ENCODE measurements at places on chromosomes 12 and 14.

DNA sequence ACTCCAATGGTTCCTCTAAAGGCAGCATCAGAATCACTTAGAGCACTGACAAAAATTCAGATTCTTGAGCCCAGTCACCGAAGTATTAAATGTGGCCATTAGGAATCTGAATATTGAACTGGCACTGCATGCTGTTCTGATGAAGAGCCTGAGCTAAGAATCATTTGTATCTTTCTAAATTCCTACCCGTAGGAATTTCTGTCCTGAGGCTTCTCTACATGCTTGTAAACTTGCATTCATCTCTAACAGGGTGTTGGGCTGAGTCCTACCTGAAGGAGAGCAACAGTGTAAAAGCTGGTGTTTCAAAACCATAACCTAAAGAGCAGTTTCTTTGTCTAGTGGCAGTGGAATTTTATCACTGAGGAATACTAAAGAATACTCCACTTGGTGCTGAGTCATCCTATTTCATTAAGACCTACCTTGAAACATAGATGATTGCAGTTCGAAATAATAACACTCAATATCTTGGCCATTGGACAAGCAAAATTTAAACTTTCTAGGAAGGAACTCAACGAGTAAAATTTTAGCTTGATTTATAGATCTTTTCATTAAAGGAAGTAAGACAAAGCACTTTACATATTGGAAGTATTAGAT is 35.5 kb upstream of the C12orf75 start:
- no peak for DNase-seq

DNA sequence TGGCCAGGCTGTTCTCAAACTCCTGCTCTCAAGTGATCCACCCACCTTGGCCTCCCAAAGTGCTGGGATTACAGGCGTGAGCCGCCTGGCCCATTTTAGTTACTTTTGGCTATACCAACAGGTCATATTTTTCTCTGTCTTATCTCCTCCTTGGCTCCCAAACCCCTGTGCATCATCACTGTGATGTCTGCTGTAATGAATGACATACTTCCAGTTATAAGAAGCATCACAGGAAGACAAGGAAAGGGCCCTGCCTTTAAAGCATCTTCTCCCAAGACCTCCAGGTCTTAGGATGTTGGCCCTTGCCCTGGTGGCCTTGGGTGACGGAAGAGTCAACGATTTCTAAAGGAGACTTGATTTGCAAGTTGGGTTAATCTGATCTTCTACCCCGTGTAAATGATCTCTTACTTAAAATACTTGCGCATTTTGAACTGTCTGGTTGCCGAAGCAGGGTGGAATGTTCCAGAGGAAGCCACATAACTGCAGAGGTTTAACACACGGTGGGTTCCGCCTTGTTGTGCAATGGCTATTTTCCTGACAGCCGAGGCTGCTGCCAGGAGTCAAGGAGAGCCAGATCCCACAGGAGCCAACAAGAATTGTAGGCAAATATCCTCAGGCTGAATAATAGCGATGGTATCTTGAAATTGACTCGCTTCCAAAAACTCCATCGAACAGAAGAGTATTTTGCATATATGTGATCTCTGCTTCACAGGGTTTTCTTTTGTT is 55.7 kb upstream of the PLXNC1 start:
- no peak for DNase-seq

DNA sequence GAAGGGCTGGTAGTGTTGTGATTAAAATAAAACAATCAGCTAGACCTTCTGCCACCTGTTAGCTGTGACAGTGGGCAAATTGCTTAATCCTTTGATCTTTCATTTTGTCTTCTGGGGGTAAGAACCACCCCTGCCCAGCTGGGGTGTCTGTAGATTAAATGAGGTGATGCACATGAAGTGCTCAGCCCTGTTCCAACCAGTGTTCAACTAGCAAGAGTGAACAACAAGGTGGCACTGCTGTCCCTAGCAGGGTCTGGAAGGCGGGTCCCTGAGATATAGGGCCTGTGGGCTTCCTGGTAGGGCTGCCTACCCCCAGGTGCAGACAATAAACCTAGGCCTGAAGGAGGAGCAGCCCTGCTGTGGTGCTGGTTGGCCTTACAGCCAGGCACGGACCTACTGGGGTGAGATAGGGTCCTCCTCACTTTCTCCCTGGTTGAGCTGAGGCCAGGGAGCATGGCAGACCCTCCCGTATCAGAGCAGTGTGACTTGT is 60.6 kb downstream of the ARL6IP4 start:
- no peak for DNase-seq

GRCh38 chr12:120761519-120761934 is 35.9 kb downstream of the ACADS start:
- no peak for DNase-seq

GRCh38 chr12:56530390-56531055 is 8.9 kb downstream of the RBMS2 start:
- DNase-seq: no peak

DNA sequence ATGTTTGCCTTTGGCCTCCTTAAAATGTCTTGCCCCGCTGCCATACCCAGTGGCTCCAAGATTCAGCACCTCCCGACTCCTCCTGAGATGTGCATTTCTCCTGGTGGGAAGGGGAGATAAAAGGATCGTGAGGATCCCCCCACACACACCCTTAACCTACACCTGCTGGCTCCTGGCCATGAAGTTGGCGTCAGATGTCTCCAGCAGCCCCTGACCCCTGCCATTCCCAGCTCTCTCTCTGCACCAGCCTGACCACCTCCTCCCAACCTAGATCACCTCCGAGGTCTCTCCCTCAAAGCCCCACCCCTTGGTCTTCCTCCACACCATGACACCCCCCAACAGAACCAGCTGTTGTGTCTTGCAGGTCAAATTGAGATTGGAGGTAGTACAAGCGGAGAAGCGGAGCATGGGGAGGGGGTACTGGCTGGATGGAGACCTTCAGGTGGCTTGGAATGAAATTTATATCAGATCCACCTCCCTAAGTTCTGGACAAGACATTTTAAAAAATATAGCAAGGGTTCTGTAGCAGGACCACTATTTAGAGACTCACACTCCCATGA is 151.1 kb upstream of the FKBP4 start:
- DNase-seq: no peak

GRCh38 chr14:91466192-91466591 is 43.9 kb downstream of the PPP4R3A start:
- no peak for DNase-seq

DNA sequence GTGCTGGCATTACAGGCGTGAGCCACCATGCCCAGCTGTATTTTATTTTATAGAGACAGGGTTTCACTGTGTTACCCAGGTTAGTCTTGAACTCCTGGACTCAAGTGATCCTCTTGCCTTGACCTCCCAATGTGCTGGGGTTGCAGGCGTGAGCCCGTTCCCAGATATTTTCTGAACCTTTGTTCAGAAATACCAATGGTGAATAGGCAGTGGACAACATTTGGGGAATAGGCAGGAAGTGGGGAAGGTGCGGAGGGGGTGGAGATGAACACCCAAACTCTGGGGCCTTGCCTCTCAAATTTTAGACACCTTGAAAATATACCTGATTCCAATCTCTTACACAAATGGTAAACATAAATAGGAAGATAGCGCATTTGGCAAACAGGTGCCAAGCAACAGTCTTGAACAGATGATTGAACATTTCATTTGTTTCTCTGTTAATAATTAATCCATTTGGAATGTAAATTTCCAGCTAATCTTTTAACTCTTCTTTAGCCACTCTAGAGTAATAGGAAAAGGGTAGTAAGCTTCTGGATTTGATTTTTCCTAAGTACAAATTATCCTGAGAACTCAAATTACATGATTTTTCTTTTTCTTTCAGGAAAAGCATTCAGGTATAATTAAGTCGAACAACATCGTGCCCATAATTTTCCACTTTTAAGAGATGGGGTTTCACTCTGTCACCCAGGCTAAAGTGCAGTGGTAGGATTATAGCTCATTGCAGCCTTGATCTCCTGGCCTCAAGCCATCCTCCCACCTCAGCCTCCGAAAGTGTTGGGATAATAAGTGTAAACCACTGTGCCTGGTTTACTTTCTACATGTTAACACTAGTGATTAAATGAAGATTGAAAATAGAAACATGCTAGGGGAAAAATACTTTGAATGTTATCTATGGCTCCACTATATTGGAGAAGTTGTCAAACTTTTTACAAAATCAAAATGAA is 22.9 kb upstream of the RNF34 start:
- no peak for DNase-seq

- DNase-seq: no peak
Measured at GRCh38 chr12:76480796-76481195, 78.8 kb downstream of the OSBPL8 start.

DNA sequence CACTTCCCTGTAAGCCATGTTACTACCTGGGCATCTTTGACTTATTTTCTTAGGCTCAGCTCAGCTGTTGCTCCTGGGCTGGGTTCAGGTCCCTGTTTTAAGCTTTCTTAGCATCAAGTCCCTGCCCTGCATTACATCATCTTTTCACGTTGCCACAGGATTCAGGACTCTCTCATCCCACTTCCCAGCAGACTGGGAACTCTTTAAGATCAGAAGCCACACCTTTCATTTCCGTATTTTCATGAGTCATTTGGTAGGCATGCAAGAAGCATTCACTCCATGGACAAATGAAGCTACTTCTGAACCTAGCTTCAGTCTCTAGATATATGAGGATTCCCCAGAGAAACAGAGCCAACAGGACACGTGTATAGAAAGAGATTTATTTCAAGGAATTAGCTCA is 726.8 kb downstream of the VRK1 start:
- DNase-seq: no peak

DNA sequence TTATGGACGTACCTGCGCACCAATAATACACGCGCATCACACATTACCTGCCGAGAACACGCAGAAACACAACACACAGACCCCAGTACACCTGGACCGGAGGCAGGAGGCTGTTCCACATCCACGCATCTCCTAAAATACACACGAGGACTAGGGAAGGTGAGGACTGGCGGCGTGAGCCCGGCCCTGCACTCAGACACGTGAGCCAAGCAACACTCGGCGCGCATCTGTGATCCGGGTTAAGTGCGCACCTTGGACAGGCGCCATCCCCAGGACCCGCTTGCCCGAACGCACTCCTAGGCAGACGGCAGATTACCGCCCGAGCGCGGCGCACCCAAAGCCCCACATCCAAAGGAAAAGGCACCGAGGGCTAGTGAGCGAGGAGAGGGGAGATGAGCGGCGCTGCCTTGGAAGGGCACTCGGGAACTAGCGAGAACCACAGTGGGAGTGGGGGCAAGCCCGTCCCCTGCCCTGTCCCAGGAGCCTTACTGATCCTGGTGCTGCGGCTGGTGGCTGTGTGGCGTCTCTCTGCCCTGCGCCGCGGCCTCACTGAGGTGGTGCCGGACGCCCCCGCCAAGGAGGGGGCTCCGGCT is 417 bp downstream of the GLS2 start:
- no peak for DNase-seq

DNA sequence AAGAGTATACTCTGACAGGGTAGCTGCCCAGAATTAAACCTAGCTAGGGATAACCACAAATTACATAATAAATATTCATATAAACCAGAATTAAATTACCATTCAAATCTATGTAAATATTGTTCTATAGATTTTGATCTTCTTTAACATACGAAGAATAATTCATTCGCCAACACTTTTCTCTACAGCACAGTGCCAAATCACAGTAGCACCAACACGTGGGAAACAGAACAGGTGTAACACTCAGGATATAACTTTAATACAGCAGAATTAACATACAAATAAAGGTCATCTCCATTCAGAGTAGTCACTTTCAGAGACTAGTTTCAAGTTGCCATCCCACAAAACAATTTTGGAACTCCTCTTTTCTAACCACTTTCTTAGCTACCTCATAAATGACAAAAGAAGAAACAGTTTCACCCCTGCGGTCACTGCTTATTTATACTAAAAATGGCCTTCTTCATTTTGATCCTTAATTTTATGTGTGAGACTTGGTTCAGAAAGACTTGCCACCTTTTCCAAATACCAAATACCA is 15.7 kb downstream of the OSBPL8 start:
- no peak for DNase-seq

Data from hippocampal formation (tissue), 2 donors.